ENCODE measurements at places on chromosomes 7 and 10.

GRCh38 chr7:134427896-134428295 is 31.0 kb downstream of the AKR1B1 start:
- DNase-seq: no peak

GRCh38 chr10:45095286-45095685 is 94.6 kb downstream of the ZNF22 start:
- DNase-seq: no peak

GRCh38 chr10:44292390-44293002 is 92.4 kb downstream of the CXCL12 start:
- no peak for DNase-seq

DNA sequence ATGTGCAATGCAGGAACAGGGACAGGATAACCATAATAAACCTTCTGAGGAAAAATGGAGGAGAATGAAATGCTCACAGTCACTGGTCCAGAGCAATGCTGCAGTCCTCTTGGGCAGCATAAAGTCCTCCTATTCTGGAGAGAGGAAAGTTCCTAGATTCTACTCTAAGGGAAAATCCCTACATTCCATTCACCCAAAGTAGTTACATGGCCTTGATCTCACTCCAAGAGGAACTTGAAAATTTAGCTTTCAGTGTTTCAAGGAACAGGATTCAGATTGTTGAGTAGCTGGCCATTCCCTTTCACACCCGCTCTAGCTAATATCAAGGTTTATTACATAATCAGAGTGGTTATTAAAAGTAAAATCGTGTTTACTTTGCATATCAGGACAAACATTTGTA is 168.3 kb downstream of the CHRM2 start:
- DNase-seq: no peak

GRCh38 chr7:130146693-130147405 is 58.4 kb downstream of the TMEM209 start:
- no peak for DNase-seq

GRCh38 chr7:148625342-148625741 is 34.8 kb downstream of the C7orf33 start:
- DNase-seq: no peak

GRCh38 chr7:80244206-80244916 is 109.7 kb downstream of the GNAI1 start:
- no peak for DNase-seq

DNA sequence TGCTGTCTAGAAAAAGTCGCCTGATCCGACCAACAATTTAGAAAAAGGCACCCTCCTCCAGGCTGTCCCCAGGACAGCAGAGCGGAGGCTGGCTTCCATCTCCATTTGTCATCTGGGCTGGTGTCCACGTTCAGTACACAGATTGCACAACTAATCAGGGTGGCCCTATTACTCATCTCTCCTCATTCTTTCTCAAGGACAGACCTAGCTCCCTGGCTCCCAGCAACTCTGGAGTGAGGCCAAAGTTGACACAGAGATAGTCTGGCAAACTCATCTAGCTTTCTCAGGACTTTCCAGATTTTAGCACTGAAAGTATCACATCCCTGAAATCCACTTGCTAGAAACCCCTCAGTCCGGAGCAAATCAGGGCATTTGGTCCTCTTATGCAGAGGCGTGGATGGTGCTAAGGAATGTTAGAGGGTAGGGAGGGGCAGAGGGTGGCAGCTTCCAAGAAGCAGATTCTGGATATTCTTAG is 75.1 kb downstream of the DNAH11 start:
- DNase-seq: no peak
